Myometrial cell (primary cell): ENCODE measurements at places on chromosomes 3 and 15. TPM values are rescaled to one million over a fixed set of nuclear protein-coding genes. Genes with fewer than 3 reads are reported as not detected.

The CKMT1B gene
- total RNA-seq: not detected in 2 replicates

The GOLGA6L26 gene
- total RNA-seq: not detected in 2 replicates

The UQCC5 gene
- total RNA-seq: 1.4 and 3.5 TPM in 2 replicates

The ITIH1 gene
- not detected in 2 replicates for total RNA-seq

The CFAP161 gene
- total RNA-seq: not detected in 2 replicates

The STRC gene
- total RNA-seq: not detected in 2 replicates

The MESP1 gene
- total RNA-seq: 0.18 TPM in 1 of 2 replicates, not detected in the other

The MOBP gene
- not detected in 2 replicates for total RNA-seq

The CHRNA5 gene
- total RNA-seq: 1.2 and 7.3 TPM in 2 replicates

The TLNRD1 gene
- 8.1 and 11.7 TPM in 2 replicates for total RNA-seq

The AMIGO3 gene
- total RNA-seq: 1.2 TPM in 1 of 2 replicates, not detected in the other

The CRBN gene
- 26.8 and 47.1 TPM in 2 replicates for total RNA-seq

The BOC gene
- total RNA-seq: 12.2 and 15.0 TPM in 2 replicates

The TRMT10C gene
- total RNA-seq: 18.6 and 20.5 TPM in 2 replicates

The CLDN18 gene
- not detected in 2 replicates for total RNA-seq

The FILIP1L gene
- total RNA-seq: 35.1 and 40.1 TPM in 2 replicates

The IMPG2 gene
- total RNA-seq: under 0.01 and 0.18 TPM in 2 replicates

The ADCY5 gene
- 0.53 TPM in 1 of 2 replicates, not detected in the other for total RNA-seq
